SK-MEL-5 (cell line): ENCODE measurements at places on chromosomes 13 and 19. TPM values are rescaled to one million over a fixed set of nuclear protein-coding genes. Genes with fewer than 3 reads are reported as not detected.

GRCh38 chr13:32720026-32720425 is 133.8 kb downstream of the PDS5B start:
- DNase-seq, result no peak

- peak; percentile 67 for DNase-seq
Observed at GRCh38 chr13:109840201-109840892, 54.0 kb upstream of the IRS2 start.

DNA sequence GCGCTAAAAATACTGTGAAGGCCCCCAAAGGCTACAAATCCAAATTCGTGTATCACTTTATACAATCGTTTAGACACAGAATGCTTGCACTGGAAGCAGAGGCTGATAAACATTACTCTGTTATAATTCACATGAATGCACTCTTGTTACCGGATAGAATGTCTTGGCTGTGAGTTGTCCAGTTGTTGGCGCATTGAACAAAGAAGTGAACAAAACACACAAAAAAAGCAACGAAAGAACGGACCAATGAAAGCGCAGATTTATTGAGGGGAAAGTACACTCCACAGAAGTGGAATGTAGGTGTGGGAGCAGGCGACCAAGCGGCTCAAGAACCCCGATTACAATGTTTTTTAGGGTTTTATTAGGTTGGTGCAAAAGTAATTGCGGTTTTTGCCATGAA is 529 bp upstream of the ZNF418 start:
- DNase-seq, result no peak

DNA sequence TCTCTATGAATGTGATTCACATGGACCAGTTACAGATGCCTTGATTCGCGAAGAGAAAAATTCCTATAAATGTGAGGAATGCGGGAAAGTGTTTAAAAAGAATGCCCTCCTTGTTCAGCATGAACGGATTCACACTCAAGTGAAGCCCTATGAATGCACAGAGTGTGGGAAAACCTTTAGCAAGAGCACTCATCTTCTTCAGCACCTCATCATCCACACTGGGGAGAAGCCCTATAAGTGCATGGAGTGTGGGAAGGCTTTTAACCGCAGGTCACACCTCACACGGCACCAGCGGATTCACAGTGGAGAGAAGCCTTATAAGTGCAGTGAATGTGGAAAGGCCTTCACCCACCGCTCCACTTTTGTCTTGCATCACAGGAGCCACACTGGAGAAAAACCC is 7.7 kb downstream of the ZNF543 start:
- DNase-seq, result no peak

- peak; percentile 19 for DNase-seq
Observed at GRCh38 chr13:44221657-44222056, 152.0 kb upstream of the SERP2 start.

- no peak for DNase-seq
Observed at GRCh38 chr19:15529774-15530372, 21.5 kb downstream of the CYP4F22 start.

DNA sequence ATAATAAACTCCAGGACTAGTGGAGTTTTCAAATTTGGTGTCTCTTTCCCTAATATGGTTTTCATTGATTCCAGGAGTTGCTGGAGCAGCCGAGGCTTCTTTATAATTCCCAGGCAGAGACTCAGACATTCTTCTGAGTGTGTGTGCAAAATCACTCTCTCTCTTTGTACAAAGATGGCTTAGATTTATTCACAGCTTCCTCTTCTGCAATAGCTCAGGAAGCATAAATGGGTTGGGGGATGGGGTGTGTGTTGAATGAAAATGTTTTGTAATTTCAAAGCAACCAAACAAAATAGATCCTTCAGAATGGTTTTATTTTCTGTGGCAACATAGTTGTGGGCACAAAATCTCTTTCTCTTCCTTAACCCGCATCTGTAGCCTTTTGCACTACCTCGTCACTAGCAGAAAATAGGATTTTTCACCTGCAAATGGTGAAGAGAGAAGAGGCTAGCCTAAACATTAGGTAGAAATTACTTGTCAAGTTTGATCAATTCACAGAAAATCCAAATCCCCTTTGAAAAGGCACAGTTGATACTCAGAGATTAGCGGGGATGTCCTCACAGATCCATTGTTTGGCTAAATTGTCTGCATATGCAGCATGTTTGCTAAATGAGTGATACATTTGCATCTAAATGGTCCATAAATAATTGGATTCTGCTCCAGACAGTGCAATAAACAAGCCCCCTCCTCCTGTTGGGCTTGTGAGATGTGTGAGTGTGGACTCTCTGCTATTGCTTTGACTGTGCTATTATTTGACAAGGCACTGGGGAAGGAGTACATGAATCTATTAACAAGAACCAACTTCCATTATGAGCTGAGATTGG is 66.7 kb downstream of the CBY2 start:
- DNase-seq, result no peak

- peak; percentile 25 for DNase-seq
Observed at GRCh38 chr13:35979361-35979951, 151.7 kb downstream of the DCLK1 start.

- DNase-seq, result no peak
Observed at GRCh38 chr13:73321043-73321442, 262.2 kb downstream of the KLF5 start.

GRCh38 chr13:66314911-66315310 is 915.2 kb downstream of the PCDH9 start:
- no peak for DNase-seq

DNA sequence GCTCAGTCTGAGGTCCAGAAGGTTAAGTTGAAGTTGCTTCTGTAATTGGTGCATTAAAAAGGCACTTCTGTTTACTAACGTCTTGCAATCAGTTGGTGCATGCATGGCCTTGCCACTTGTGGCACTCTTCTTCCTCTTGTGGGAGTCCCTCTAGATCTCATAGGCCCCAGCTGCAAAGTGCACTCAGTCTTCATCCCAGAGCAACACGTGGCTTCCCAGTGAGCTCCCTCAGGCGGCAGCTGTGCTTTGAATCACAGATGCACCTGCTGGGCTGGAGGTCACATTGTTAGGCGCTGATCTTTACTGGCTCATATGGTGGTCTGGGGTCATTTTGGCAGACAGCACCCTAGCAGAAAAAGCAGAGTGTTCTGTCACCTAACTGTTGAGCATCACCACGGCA is 215.7 kb downstream of the ZNF536 start:
- no peak for DNase-seq

GRCh38 chr19:6694147-6694815 is 24.3 kb upstream of the TNFSF14 start:
- DNase-seq, result no peak

DNA sequence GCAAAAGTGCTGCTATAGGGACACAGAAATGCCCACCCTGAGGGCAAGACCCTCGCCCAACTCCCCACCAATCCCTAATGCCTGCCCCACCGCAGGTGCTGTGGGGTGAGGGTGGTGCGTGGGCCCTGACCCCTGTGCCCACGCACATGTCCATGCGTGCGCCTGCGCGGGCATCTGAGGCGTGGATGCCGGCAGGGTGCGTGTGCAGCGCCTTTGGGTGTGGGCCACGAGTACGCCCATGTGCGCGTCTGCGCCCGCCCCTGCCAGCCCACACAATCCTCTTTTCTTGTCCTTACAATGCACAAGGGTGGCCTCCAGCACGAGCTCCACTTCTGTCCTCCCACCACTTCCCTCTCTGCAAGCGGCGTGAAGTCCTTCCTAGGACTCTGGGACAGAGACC is 14.3 kb downstream of the FUT6 start:
- peak; percentile 76 for DNase-seq

ZSWIM9 gene
- total RNA-seq, result 1.3 and 1.8 TPM in 2 replicates

POU4F1 gene
- 0.85 and 1.0 TPM in 2 replicates for total RNA-seq

ZNF681 gene
- 1.6 and 2.7 TPM in 2 replicates for total RNA-seq

ZNF160 gene
- total RNA-seq, result 19.4 and 23.4 TPM in 2 replicates

TICAM1 gene
- 2.6 and 3.1 TPM in 2 replicates for total RNA-seq

FGF9 gene
- 0.03 TPM in 1 of 2 replicates, not detected in the other for total RNA-seq

SHC2 gene
- 6.7 and 7.0 TPM in 2 replicates for total RNA-seq
